ENCODE measurements at places on chromosomes 3 and 15. TPM values are rescaled to one million over a fixed set of nuclear protein-coding genes. Genes with fewer than 3 reads are reported as not detected.

DNA sequence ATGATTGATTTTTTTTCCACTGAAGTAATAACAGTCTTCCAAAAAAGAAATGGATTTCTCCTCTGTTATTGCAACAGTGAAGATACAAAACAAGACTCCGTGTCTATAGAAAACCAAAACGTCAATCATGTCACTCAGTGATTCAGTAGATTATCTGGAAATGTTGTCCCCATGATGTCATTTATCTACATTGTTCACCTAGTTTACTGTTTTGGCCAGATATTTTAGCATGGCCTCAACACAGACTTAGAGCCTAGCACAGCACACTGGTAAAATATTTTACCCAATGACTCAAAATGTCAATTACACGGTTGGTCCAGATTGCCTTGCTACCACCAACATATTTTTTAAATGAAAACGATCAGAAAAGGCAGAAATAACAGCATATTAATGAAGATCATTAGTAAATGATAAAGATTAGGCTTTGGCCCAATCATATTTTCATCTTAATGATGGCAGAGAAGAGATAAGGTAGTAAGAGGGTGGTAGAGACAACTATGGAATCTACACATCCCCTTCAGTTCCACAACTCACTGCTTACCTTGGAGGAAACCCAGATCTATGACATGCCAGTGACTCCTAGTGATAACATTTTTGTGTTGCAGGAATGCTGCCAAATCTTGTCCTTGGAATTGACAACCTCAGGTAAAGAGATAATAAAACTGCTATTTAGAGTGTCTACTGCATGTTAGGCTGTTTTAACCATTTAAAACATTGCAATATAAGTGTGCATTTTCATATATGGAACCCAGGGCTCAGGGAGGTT lies 347.7 kb upstream of the ARPP21 start:
- H3K27ac ChIP-seq, result no peak overlapping the region
- H3K4me3 ChIP-seq, result no peak overlapping the region
- H3K4me1 ChIP-seq, result no peaks in the 10 kb centered on the region
- H3K27me3 ChIP-seq, result no peaks in the 10 kb centered on the region
- H3K36me3 ChIP-seq, result no peaks in the 10 kb centered on the region
- no peak for DNase-seq

DNA sequence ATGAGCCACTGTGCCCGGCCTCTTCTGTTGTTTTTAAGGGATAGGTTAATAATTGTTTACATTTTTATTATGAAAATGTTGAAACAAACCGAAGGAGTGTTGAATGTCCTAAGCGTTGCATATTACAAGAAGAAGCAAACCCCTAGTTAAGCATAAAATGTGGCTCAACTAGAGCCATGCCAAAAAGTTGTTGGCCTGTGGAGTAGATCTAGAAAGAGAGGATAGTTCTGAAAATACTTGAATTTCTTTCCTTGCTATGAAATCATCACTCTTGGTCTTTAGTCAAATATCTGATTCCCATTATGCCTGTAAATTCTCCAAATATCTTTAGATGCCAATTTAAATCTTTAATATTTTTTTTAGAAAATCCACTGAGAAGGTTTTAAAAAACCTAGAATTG lies 12.8 kb downstream of the RBP2 start:
- H3K4me3 ChIP-seq, result no peak overlapping the region
- no peaks in the 10 kb centered on the region for H3K4me1 ChIP-seq
- H3K27me3 ChIP-seq, result no peaks in the 10 kb centered on the region
- H3K36me3 ChIP-seq, result no peaks in the 10 kb centered on the region
- no peak overlapping the region for H3K27ac ChIP-seq
- DNase-seq, result no peak

Gene CP
- total RNA-seq, result 22.3 TPM

Gene SIAH2
- total RNA-seq, result 46.4 TPM

Gene SAMMSON
- not detected for total RNA-seq

Data from hepatocyte (in vitro differentiated cells).